ENCODE measurements at places on chromosomes 1 and 21.

GRCh38 chr1:58324558-58324957 is 222.0 kb downstream of the OMA1 start:
- DNase-seq: no peak

DNA sequence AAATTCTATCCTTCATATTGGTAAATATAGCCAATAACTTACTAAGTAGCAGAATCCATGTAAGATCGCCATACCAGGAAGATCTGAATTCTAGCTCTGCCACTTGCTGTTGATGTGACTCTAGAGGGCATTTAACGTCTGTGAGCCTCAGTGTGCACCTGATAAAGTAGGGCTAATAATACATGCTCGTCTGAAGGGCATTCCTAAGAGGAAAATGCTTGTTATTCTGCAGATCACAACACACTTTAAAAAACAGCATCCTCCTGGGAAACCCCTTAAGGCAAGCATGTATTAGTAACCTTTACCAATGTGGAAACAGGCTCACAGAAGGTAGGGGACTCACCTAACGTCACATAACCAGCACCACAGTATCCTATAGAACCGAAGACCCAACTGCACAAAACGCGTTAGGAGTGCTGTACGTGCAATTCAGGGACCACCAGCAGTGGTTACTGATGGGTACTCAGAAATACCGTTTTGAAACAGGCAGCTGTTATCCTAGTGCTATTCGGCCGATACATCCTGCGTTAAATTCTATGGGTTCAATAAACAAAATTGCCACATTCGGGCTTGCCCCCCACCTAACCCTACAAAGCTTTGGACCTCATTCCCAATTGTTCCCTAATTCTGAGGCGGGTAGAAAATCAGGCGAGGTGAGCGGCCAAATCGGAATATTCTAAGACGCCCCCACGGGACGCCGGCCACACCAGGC is 758 bp downstream of the DEPDC1 start:
- DNase-seq: no peak

DNA sequence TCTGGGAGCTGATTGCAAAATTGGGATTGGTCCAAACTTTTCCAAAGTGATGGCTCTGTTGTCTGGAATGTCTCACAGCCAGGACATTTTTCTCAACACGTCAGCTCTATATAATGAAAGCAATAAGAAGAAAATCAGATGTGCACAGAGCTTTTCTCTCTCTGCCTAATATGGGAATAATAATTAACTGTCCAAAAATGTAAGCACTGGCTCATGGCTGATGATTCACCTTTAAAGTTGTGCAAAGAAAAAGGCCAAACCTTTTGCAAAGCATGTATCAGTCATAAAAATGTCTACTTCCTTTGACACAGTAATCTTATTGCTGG is 30.4 kb downstream of the ZNF281 start:
- DNase-seq: no peak

GRCh38 chr1:39625462-39626273 is 13.8 kb downstream of the HEYL start:
- no peak for DNase-seq

Data from GOT3 (cell line).